PC-9 (cell line): ENCODE measurements at places on chromosomes 6 and 20. TPM values are rescaled to one million over a fixed set of nuclear protein-coding genes. Genes with fewer than 3 reads are reported as not detected.

DNA sequence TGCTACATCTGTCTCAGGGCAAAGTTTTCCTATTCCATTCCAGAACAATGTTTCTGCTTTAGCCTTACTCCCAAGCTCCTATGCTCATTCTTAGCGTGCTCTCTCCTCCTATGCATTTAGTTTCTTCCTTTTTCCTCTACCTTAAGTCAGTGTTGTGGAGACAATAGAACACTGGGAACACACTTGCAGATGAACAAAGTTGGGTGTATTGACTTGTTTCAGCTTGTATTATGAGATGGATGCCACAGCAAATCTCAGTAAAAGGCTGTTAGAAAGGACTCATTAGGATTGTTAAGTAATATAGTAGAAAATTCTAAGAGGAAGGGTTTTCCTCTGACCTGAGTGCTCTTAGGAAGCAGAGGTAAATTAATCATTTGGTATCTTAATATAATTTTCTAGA lies 48.4 kb downstream of the BMP5 start:
- DNase-seq, result no peak
- no peak overlapping the region for H3K27ac ChIP-seq
- no peaks in the 10 kb centered on the region for H3K27me3 ChIP-seq
- no peaks in the 10 kb centered on the region for H3K36me3 ChIP-seq
- no peak overlapping the region for H3K4me3 ChIP-seq

DNA sequence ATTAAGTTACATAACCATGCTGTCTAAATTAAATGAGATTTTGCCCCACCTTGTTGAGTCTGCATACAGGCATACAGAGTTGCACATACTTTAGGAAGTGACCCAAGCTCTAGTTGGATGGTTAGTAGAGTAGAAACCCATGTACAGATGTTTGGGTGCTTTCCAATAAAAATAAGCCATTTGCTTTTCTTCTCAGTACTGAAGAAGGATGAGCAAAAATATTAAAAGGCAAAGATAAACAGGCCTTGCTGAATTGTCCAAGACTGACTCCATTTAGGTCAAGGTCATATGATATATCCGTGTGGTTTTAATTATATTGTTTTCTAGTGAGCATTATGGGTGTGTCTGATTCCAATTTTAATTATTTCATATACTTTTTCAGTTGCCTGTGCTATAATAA lies 589.4 kb downstream of the RFPL4B start:
- H3K27me3 ChIP-seq, result no peaks in the 10 kb centered on the region
- H3K27ac ChIP-seq, result no peak overlapping the region
- H3K4me3 ChIP-seq, result no peak overlapping the region
- no peaks in the 10 kb centered on the region for H3K36me3 ChIP-seq
- DNase-seq, result no peak

DNA sequence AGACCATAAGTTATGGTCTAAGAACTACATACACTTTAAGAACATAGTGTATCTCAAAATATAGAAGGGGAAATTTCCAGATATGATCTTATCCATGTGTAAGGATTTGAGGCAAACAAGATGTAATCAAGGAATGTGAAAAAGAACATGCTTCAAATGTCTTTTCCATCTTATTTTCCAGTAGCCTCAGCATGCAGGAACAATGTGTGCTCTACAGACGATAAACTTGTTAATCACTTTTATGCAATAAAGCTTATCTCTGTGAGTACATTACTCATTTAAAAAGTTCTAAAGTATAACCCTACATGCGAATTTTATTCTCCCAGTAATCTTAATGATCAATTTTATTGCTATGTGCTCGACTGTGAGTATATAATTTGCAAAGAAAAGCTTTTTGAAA lies 185.2 kb downstream of the ALDH8A1 start:
- no peaks in the 10 kb centered on the region for H3K27me3 ChIP-seq
- no peak overlapping the region for H3K4me3 ChIP-seq
- H3K27ac ChIP-seq, result no peak overlapping the region
- DNase-seq, result no peak

Gene SAMD5
- total RNA-seq, result 1.2 and 2.0 TPM in 2 replicates
